ENCODE measurements at places on chromosomes 2 and 18. TPM values are rescaled to one million over a fixed set of nuclear protein-coding genes. Genes with fewer than 3 reads are reported as not detected.

Gene NRBP1
- 104 TPM for total RNA-seq

Gene LYPD6B
- not detected for total RNA-seq

Gene IL36G
- not detected for total RNA-seq

Gene MARCO
- not detected for total RNA-seq

Gene IER3IP1
- 28.1 TPM for total RNA-seq

Gene IL18R1
- 3.0 TPM for total RNA-seq

Gene CYTIP
- total RNA-seq: not detected

Gene GYPC
- 1.5 TPM for total RNA-seq

Gene FHL2
- total RNA-seq: 111 TPM

Gene SLC9A4
- not detected for total RNA-seq

Gene STEAP3
- 2.1 TPM for total RNA-seq

Gene SLC9A2
- total RNA-seq: not detected

Gene GPR55
- total RNA-seq: not detected

Gene YES1
- 189 TPM for total RNA-seq

Gene COL5A2
- total RNA-seq: 151 TPM

Gene THSD7B
- total RNA-seq: not detected

Gene TMSB10
- 10,627 TPM for total RNA-seq

Gene LCT
- not detected for total RNA-seq

Gene ICA1L
- total RNA-seq: 1.6 TPM

Gene GREB1L
- total RNA-seq: under 0.01 TPM

Gene LRRC30
- total RNA-seq: not detected

Gene KCNF1
- not detected for total RNA-seq

Gene ALK
- not detected for total RNA-seq

Gene KIF3C
- total RNA-seq: 9.1 TPM

Gene MYO7B
- 0.46 TPM for total RNA-seq

Gene MFSD6
- 4.6 TPM for total RNA-seq

Gene SLC11A1
- total RNA-seq: not detected

Gene ANKRD30B
- total RNA-seq: not detected

Gene MYCN
- 0.65 TPM for total RNA-seq

Gene TWSG1
- 90.9 TPM for total RNA-seq

Gene TMEM198
- not detected for total RNA-seq

Gene GRB14
- total RNA-seq: 11.9 TPM

Gene SP5
- total RNA-seq: not detected

Gene ZNF396
- 0.32 TPM for total RNA-seq

Gene TUBB8B
- not detected for total RNA-seq

Gene LDLRAD4
- total RNA-seq: 0.65 TPM

Gene MYL1
- not detected for total RNA-seq

Gene MALL
- 26.6 TPM for total RNA-seq

Gene FBLN7
- total RNA-seq: 1.8 TPM

Gene AQP12B
- total RNA-seq: not detected

Gene NGEF
- not detected for total RNA-seq

Gene DYNAP
- not detected for total RNA-seq

Gene MOB4
- total RNA-seq: 29.6 TPM

Gene NT5DC4
- not detected for total RNA-seq

Gene WIPF1
- 8.1 TPM for total RNA-seq

Gene SP140
- total RNA-seq: not detected

Gene TSPYL6
- not detected for total RNA-seq

Gene GPR75
- total RNA-seq: 1.2 TPM

Gene AQP12A
- total RNA-seq: not detected

Gene KIF1A
- total RNA-seq: under 0.01 TPM

Gene COLEC12
- total RNA-seq: 27.1 TPM

Gene EPHA4
- total RNA-seq: 25.3 TPM
